ENCODE measurements at places on chromosomes 12 and 14.
A peak's percentile ranks its signal among the peaks of the same experiment; 100 is the strongest.

GRCh38 chr12:111174251-111174960 lies 194.5 kb downstream of the PHETA1 start:
- no peak for DNase-seq

- no peak for DNase-seq
Measured at GRCh38 chr12:29945904-29946303, 162.2 kb upstream of the TMTC1 start.

DNA sequence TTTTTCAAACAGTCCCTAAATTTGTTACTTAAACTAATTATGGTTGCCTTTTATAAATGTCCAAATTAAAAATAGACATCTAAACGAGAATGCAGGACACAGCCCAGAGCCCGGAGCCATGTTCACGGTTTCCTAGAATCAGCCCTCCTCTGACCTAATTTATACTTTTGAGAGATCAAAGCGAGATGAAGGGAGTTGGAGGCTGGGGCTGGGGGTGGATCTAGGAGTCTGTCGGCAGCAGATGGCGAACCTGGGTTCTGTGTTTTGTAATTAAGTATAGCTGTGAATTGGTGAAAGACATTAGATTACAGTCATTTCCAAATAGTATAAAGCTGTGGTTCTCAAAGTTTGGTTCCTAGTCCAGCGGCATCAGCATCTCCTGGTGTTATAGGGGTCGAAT lies 210.1 kb downstream of the SLC41A2 start:
- no peak for DNase-seq

DNA sequence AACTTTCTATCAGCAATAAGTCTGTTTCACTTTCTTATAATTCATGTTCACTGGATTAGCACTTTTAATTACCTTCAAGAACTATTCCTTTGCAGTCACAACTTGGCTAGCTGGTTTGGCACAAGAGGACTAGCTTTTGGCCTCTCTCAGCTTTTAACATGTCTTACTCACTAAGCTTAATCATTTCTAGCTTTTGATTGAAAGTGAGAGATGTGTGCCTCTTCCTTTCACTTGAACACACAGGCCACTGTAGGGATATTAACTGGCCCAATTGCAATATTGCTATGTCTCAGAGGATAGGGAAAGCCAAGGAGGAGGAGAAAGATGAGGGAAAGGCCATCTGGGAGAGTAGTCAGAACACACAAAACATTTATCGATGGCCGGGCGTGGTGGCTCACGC lies 92.7 kb downstream of the PRICKLE1 start:
- DNase-seq, result no peak

DNA sequence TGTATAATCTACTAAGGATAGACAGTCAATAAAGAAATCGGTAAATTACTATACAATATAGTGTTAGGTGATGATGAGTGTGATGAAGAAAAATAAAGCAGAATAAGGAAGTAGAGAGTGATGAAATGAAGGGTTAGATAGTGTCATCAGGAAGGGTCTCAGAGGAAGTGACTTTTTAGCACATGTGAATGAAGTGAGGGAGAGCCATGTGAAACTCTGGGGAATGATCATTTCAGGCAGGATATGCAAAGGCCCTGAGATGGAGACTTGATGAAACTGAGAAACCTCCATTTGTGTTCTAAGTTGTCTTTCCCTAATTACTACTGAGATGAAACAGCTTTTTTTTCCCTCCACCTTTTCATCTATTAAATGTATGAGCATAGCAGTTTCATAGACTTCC lies 19.4 kb upstream of the GNPTAB start:
- DNase-seq, result no peak

GRCh38 chr12:131114942-131115584 lies 161.4 kb downstream of the ADGRD1 start:
- peak; percentile 47 for DNase-seq

Data from spleen (tissue), 13 donors.